ENCODE measurements at places on chromosomes 3 and 15. TPM values are rescaled to one million over a fixed set of nuclear protein-coding genes. Genes with fewer than 3 reads are reported as not detected.
A peak's percentile ranks its signal among the peaks of the same experiment; 100 is the strongest.

- no peak for DNase-seq
These were observed 14.4 kb upstream of the KY start for GRCh38 chr3:134665243-134665642.

GRCh38 chr3:13620281-13620680, 71.4 kb downstream of the FBLN2 start:
- no peak for DNase-seq

GRCh38 chr3:172561897-172562640, 38.8 kb upstream of the TNFSF10 start:
- DNase-seq: no peak

- DNase-seq: no peak
These were observed 11.1 kb upstream of the LACTB start for GRCh38 chr15:63110428-63111026.

- DNase-seq: no peak
These were observed 31.7 kb upstream of the UTS2B start for GRCh38 chr3:191362037-191362436.

DNA sequence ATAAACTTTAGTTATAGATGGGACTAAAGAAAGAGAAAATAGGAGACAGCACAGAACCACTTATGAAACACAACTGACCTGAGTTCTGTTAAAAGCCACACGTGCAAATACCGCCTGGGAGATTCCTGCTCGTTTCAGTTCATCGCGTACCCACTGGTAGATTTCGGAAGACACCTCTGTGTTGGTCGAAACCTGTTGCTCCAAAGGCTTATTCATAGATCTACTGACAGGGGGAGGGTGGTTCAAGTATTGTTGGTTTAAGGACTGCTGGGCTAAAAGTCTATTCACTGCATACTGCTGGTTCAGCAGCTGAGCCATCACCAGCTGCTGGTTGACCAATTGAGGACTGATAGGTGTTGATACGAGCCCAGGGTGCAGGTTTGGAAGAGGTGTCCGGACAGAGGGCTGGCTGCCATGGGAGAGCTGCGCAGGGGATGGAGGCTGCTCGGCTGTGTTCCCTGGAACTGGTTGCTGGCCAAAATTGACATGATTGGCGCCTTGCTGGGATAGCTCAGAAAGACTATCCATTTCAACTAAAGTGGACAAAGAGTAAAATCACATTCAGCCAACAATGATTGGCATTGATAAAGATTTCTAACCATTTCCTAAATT, 30.6 kb downstream of the SATB1 start:
- no peak for DNase-seq

GRCh38 chr3:129622933-129623332, 16.5 kb upstream of the PLXND1 start:
- DNase-seq: peak; percentile 38

DNA sequence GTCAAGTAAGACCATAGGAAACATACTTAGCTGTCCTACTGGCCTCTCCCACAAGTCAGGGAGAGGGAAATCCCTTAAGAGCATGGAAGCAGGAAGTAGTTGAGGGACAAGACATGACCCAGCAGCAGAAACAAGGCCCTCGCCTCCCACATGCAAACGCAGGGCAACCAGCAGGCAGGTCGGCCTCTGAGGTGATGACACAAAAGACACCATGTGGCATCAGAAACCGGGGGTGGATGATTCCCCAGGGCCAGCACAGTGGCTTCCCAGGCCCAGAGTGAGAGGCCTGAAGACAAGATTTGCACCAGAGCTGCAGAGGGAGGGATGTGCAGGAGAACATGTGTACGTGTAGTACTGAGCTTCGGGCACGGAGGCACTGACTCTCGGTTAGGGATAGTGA, 26.3 kb downstream of the PXYLP1 start:
- DNase-seq: no peak

GRCh38 chr3:58874795-58875194, 175.0 kb downstream of the CFAP20DC start:
- peak; percentile 1 for DNase-seq

- no peak for DNase-seq
These were observed 44.6 kb downstream of the NR2C2 start for GRCh38 chr3:14991818-14992612.

GRCh38 chr15:78654272-78654671, 13.3 kb upstream of the CHRNB4 start:
- no peak for DNase-seq

GRCh38 chr3:177213801-177214535, 16.7 kb upstream of the TBL1XR1 start:
- no peak for DNase-seq

DNA sequence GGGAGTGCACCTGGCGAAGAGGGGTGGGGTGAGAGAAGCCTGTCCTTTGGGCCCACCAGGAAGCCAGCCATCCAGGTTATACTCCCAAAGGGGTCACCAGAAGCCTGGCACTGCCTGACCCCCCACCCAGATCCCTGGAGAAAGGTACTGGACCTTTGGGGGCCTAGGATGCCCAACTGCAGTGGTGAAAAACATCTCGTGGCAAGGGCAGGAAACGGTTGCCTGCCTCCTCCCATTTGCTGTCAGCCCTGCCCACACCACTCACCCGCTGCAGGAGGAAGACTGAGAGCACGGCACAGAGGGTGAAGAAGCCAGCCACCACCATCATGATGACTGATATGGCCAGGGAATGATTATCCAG, 2.2 kb upstream of the ULK3 start:
- no peak for DNase-seq

GRCh38 chr3:183826448-183827250, 1.3 kb upstream of the MAP6D1 start:
- DNase-seq: no peak

GRCh38 chr15:84810073-84810840, 6.9 kb upstream of the ALPK3 start:
- no peak for DNase-seq

- DNase-seq: no peak
These were observed 73.9 kb downstream of the BOC start for GRCh38 chr3:113285226-113285625.

- DNase-seq: no peak
These were observed 187.7 kb downstream of the ITPR1 start for GRCh38 chr3:4680871-4681300.

- DNase-seq: no peak
These were observed 287.8 kb downstream of the XXYLT1 start for GRCh38 chr3:194983121-194983520.

DNA sequence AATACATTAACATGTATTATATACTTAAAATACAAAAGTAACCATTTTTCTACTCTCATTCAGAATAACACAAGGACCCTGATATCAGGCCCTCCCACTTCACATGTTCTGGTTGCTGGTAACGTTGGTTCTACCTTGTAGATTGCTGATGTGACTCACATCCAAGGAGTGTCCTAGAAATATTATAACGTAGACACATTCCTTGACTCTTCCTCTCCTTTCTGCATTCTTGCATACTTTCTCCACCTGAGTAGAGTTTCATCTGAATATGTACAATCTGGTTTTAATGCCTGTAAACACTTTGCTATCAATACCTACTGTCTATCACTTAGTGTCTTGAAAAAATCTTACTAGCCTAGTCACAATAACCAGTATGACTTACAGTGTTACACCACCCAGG, 35.0 kb upstream of the NEDD4 start:
- DNase-seq: no peak

DNA sequence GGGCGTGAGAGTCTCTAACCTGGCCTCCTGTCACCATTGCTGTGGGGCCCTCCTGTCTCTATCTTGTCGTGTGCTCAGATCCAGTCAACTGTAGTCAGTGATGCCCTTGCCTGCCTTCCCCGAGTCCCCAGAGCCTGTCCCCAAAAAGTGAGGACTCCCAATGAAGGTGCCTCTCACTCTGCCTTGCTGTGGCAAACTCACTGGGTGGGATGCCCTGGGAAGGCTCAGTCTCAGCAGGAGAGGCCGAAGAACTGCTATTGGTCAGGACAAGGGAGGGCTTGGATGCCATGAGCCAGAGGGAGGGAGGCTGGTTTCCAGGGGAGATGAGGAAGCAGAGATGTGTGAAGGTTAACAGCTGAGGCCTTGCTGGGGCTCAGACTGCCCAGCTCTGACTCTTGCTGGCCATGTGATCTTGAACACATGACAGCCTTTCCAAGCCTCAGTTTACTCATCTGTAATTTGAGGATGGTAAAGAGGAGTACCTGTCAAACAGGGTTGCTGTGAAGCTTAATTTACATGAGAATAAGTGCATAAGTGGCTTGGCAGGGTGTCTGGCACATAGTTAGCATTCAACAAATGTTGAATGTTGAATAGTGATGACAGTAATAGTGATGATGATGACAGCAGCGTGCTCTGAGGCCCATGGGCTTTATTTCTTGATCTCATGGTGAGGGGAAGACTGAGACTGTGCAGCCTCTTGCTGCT, 8.2 kb downstream of the KY start:
- no peak for DNase-seq

DNA sequence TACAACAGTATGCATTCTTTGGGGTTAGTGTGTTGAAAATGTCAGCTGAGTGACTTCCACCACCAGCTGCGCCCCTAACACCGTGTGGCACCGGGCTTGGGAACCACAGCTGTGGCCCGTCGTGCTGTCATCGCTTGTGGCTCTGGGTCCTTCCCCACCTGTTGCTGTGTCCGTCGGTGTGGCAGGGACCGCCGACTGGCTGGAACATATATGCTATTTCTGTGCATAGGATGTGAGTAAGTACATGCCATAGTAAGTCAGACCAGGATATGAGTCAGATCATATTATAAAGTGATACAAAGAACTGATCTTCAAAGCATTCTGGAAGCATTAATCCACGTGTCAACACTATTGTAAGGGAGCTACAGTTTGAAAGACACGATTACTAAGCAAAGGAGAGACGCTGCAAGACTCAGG, 31.9 kb downstream of the EHD4 start:
- peak; percentile 93 for DNase-seq

DNA sequence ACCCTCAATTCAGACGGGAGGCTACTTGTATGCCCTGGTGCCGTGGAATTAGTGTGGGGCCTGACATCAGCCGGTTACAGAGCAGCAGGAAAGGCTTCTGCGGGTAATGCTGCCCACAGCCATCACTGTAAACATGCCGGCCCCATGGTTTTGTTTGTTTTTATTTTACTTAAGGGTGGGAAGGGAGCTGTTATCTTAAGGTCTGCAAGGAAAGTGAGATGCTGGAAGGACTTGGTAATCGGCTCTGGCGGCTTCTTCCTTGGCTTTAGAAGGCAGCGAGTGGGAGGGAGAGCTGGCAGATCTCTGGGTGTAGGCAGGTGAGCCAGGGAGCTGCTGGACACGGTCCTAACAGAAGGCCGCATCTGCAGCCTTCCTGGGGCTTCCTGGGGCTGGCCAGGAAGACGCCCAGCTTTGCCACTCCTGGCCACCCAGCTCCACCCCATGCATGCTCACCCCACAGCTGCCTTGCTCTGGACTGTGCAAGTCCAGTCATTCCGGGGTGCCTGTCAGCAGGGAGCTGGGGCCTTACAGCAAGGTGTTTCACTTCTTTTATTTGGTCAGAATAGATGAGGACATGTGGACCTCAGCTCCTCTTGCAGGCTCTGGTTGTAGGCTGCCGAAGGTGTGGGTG, 54.1 kb upstream of the FURIN start:
- DNase-seq: no peak

DNA sequence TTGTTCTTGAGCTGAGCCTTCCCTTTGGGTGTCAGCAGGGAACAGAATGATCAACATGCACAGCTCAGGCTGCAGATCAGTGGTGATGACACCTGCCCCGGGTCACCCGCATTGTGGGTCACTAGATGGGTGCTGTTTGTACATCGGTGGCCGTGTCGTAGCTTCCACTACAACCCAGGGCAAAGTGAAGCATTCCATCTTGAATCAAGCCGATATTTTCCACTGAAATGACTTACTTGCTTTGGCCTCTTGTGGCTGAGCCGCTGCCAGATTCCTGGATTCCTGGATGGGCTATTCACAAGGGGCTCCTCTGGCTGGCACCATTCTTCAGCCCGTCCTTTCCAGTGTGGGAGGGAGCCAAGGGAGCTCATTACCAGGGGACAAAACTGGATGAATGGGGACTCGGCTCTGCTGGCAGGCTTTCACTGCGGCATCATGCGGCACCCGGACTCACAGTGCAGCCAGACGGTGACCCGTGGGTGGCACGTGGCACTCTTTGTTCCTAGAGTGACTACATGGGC, 65.6 kb downstream of the SLCO3A1 start:
- no peak for DNase-seq

Gene CLDN18
- not detected for total RNA-seq

Gene CLK3
- total RNA-seq: 48.2 TPM

Gene SLC30A4
- total RNA-seq: 6.5 TPM

Gene ALG1L2
- not detected for total RNA-seq

Gene GP5
- total RNA-seq: under 0.01 TPM

Gene LYSMD2
- 26.8 TPM for total RNA-seq

Gene KLF15
- total RNA-seq: 8.1 TPM

Gene ROPN1
- total RNA-seq: not detected

Gene VPS18
- 32.9 TPM for total RNA-seq

Gene CLCN2
- total RNA-seq: 1.5 TPM

Gene SEC22C
- 95.6 TPM for total RNA-seq

Gene ABTB1
- 8.5 TPM for total RNA-seq

Gene C15orf62
- 0.22 TPM for total RNA-seq

Gene NUTM1
- total RNA-seq: not detected

Gene TNFSF10
- 91.1 TPM for total RNA-seq

Gene ZNF35
- total RNA-seq: 14.3 TPM

Data from lung microvascular endothelial cell (primary cell).